ENCODE measurements at places on chromosomes 3 and 15.

DNA sequence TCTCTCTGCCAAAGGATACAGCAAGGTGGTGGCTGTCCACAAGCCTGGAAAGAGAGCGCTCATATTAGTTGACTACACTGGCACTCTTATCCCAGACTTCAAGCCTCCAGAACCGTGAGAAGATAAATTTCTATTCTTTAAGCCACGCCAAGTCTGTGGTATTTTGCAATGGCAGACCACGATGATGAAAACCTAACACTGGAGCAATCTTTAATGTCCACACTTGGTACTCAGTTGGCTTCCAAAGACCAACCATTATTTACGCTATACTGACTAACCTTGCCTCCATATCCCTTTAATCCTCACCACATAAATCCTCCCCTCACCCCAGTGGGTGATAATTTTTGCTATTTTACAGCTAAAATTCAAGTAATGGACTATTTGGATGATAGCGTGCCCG lies 16.9 kb upstream of the LACTB start:
- no peak for DNase-seq

GRCh38 chr3:100352296-100353231 lies 18.0 kb downstream of the NIT2 start:
- DNase-seq, result no peak

- no peak for DNase-seq
These were observed 75.9 kb downstream of the TNIK start for GRCh38 chr3:171384101-171384891.

DNA sequence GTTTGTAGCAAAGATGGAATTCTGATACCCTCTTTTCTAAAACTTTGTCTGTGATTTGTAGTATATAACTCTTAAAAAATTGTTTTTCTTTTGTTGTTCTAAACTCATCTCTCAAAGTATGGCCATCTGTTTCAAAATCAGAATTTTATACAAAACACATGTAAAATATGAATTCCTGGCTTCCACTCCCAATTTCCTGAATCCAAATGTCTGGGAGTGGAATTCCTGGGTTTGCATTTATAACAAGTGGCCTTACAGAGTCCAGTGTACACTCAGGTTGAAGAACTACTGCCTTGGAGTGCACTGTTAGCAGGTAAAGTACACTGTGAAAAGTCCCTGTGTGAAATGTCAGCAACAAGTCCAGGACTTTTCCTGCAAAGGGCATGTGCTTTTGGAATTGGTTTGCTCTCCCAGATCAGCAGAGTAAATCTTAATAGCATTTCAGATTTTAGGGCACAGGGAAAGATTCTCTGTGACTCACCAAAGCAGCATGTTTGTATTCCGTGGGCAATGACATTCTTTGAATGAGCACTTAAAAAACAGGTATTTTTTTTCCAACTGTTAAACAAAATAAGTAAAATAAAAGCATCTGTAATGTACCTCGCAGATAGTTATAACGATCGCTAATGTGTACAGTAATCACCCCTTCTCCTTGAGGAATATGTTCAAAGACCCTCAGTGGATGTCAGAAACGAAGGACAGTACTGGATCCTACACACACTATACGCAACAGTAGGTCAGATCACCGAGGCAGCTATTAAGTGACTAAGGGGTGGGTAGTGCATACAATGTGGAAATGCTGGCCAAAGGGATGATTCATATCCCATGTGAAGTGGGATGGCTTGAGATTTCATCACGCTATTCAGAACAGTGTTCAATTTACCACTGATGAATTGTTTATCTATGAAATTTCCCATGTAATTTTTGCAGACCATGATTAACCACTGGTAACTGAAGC lies 2.0 kb upstream of the CLDN16 start:
- no peak for DNase-seq

DNA sequence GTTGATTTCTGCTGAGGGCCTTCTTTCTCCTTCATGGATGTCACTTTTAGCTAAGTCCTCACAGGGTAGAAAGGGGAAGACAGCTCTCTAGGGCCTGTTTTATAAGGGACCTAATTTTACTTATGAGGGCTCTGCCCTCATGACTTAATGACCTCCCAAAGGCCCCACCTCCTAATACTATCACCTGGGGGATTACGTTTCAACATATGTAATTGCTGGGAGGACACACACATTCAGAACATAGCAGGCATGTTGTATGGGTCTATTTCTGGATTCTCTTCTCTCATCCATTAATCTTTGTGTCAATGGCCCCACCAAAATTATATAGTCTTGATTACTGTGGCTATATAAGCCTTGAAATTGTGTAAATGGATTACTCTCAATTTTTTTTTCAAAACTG lies 255.0 kb downstream of the CLSTN2 start:
- no peak for DNase-seq

- peak; percentile 84 for DNase-seq
These were observed 806 bp downstream of the KLHL25 start for GRCh38 chr15:85793641-85794597.

DNA sequence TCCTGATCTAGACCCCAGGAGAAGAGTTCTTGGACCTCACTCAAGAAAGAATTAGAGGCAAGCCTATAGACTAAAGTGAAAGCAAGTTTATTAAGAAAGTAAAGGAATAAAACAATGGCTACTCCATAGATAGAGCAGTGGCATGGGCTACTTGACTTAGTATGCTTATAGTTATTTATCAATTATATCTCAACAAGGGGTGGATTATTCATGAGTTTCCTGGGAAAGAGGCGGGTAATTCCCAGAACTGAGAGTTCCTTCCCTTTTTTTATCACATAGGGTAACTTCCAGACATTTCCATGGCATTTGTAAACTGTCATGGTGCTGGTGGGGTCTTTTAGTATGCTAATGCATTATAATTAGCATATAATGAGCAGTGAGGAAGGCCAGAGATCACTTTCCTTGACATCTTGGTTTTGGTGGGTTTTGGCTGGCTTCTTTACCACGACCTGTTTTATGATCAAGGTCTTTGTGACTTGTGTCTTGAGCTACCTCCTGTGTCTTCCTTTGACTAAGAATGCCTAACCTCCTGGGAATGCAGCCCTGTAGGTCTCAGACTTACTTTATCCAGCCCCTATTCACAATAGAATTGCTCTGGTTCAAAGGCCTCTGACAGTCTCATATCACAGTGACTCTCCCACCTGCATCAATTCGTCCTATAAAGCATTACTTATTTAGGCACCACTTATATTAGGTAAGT lies 35.3 kb upstream of the PLSCR2 start:
- DNase-seq, result no peak

DNA sequence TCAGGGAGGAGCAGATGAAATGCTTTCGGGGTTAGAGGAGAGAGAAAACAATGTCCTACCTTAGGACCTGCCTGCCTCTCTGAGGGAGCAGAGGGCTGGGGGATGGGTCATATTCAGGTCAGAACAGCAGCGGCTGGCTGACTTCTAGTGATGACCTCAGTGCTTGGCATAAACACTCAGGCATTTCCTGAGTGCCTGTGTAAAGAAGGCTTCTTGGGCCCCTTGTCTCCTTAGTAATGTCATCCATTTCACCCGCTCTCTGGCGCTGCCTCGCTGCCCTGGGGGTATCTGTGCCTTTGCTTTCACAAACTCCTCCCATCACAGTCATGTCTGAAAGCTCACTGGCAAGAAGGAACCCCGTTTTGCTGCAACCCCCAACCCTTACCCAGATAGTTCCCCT lies 82.9 kb upstream of the GSK3B start:
- peak; percentile 56 for DNase-seq

GRCh38 chr3:187725224-187725623 lies 20.0 kb downstream of the BCL6 start:
- no peak for DNase-seq

- DNase-seq, result no peak
These were observed 202.6 kb downstream of the XXYLT1 start for GRCh38 chr3:195068084-195069080.

DNA sequence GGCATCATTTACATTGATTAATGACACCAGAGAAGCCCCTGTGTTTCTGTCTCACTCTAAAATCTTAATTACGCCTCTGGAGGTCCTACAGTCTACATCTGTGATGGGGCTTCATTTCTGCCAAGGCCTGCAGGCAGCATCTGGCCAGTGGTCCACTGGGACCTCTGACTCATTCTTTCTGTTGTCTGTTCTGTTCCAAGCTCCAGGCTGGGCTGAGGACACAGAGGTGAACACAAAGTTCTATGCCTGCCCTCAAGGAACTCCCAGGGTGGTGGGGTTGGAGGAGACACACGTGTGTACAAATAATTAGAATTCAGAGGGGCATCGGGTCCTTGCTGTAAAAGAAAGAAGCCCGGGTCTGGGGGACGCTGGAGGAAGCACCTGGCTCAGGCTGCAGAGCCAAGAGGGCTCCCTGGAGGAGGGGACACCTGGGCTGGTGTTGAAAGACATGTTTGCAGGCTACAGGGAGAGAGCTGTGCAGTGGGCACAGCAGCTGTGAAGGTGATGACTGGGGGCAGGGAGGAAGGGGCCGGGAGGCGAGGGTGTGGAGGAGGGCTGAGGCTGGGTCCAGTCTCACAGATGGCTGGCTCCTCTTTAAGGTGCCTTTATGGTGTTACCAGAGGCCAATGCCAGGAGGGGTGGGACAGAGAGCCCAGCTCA lies 103.3 kb upstream of the PRR23E start:
- no peak for DNase-seq

DNA sequence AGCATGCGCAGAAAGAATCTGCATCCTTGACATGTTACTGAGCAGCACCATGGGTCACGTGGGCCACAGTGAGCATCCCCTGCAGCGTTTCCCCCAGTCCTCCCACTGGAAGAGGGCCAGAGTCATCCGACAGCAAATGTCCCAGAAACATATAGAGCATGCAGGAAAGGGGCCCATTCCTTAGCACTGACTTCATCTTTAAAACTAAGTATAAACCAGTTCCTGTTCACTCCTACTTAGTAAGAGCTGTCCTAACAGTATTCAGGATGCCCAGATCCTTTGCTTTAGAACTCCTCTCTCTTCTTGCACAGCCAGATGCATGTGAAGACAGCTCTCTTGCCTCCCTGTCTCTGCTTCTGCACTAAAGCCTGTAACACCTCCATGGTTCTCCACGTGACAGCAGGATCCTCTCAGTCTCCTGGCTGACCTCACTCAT lies 79.3 kb upstream of the OXTR start:
- no peak for DNase-seq

- no peak for DNase-seq
These were observed 160.8 kb upstream of the LRIG1 start for GRCh38 chr3:66661628-66662027.

DNA sequence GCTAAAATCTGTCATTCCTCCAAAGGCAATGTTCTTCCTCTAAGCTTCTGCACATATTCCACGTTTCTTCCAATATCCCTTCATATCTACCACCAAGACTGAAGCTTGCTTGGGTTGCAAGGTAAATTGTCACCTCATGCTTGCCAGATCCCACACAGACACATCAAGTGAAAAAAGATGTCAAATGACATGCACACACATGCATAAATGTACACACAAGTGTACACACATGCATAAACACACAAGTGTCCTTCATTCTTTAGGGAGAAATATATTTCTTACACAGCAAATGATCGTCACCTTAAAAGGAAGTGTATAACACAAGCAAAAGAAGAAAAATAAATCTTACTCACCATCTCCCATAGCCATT lies 59.4 kb downstream of the CLASP2 start:
- no peak for DNase-seq

GRCh38 chr15:40445421-40445922 lies 4.7 kb downstream of the BAHD1 start:
- DNase-seq, result no peak

DNA sequence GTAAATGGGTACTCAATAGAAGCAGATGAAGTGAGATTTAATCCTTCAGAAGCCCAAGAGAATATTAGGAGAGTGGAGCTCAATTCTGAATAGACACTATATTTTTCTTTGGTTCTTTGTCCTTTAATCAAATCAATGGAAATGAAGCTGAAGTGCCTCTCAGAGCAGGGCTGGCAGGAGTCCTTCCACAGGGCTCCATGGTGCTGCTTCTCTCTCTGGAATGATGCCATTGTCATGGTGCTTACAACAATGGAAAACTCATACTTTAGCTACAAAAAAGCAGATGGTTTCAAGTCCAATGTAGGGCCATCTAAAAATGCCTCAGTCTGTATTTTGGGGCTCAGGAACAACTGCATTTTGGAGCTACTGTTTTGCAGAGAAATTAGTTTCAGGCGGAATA lies 125.1 kb downstream of the SNRK start:
- no peak for DNase-seq

DNA sequence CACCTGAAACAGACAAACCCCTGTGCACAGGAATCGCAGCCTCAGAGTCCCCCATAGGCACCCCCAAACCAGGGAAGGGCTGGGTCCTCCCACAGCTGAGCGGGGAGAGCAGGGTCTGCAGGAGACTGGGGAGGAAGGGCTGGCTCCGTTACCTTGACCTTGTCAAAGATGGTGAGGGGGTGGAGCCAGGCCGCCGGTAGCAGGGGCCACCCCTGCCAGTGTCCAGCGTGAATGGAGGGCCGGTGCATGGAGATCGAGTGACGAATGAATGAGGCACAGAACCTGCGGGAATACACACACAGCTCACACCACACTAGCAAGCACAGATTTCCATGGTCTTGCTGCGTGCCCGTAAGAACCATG lies 102.2 kb downstream of the TMEM266 start:
- DNase-seq, result no peak

All from retina (tissue), 1 donor.